SW 1271 (cell line): ENCODE measurements at places on chromosomes 2 and 18.

- no peak for DNase-seq
These were observed 9.5 kb downstream of the RALB start for GRCh38 chr2:120262150-120262549.

DNA sequence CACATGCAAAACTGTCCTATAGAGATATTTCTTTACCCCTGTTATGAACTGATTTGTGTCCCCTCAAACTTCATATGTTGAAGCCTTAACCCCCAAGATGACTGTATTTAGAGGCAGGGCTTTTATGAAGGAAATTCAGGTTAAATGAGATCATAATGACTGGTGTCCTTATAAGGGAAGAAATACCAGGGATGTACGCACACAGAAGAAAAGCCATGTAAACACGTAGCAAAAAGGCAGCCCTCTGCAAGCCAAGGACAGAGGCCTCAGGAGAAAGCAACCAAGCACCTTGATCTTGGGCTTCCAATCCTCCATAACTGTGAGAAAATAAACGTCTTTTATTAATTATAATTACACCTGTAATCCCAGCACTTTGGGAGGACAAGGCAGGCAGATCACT is 101.3 kb upstream of the NDUFV2 start:
- no peak for DNase-seq

DNA sequence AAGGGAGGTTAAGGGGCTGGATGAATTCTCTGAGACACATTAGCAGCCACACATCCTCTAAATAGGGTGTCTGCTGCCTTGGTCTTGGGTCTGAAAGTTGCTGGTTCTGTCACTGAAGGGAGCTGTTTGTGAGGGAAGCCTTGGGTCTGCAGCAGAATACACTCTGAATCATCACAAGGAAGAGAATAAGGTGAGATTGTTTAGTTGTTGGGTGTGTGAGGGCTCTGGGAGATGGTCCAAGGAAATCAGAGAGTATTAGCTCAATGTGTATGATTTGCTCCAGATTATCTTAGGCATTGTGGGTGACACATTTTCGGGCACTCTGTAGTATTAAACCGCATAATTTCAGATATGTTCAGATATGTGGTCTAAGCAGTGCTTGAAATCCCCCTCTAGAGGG is 548.5 kb downstream of the SLC4A3 start:
- no peak for DNase-seq

- DNase-seq: no peak
These were observed 6.1 kb downstream of the TGIF1 start for GRCh38 chr18:3455907-3456685.

DNA sequence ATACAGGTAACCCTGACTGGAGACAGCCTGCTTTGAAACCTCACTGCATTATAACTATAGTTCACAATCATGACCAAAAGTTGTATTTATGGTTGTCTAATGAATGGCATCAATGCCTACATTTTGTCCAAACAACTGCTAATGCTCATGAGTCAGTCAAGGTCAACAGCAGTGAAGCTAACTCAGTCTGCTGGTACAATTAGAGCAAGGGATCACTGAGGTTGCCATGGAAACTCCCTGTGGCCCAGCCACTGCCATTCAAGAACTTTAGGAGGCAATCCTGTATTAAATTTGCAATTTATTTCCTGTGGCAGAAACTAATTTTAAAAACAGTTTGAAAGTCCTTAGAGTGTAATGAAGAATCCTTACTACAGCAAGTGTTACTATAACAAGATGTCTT is 185.1 kb upstream of the SMAD7 start:
- no peak for DNase-seq

DNA sequence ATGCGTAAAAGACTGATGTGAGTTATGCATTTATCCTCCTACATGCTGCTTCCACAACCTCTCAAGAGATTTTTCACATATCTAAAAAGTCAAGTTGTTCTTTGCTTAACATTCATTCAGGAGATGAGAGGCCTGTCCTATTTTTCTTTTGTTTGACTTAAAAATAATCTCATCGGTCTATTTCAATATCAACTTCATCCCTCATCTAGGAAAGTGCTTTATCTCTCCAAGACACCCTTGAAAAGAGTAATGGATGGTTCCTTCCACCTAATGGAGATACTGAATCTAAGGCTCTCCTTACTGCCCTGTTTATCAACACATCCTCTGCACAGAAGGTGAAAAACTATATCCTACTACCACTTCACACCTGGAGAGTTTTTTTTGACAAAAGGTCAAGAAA is 2.4 kb downstream of the NFE2L2 start:
- no peak for DNase-seq

DNA sequence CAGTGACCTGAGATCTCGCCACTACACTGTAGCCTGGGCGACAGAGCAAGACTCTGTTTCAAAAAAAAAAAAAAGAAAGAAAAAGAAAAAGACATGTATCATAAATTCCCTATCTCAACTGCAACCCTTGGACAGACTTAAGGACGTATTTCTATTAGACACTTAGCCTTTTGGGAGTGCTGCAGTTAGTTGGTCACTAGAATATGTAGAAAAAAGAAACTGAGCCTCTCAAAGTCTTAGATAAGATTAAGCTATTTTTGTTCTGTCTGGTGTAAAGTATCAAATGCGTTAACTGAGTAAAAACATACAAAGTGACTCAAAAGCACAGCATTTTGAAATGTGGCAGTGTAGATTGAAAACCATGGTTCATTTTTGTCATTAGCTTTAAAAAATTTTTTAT is 7.3 kb downstream of the NBEAL1 start:
- no peak for DNase-seq

DNA sequence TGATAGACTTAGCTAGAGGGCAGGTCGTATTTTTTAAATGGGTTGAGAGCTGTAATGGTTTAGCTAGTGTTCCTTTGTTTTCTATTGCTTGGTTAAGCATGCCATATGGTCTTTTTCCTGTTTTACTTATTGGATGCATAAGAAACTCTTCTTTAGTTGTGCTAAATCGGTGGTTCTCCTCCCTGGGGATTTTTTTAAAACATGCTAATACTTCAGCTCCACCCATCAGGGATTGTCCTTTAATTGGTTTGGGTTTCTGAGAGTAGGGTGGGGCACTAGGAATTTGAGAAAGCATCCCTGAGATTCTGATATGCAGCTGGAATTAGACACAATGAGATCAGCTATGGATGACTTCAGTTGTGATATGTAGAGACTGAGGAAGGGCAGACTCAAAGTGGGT is 497.2 kb downstream of the THSD7B start:
- no peak for DNase-seq
